Left cardiac atrium (tissue), 4 donors: ENCODE measurements at places on chromosomes 5 and 9.

- no peak for DNase-seq
Measured at GRCh38 chr9:113803811-113804589, 72.1 kb upstream of the ZNF618 start.

DNA sequence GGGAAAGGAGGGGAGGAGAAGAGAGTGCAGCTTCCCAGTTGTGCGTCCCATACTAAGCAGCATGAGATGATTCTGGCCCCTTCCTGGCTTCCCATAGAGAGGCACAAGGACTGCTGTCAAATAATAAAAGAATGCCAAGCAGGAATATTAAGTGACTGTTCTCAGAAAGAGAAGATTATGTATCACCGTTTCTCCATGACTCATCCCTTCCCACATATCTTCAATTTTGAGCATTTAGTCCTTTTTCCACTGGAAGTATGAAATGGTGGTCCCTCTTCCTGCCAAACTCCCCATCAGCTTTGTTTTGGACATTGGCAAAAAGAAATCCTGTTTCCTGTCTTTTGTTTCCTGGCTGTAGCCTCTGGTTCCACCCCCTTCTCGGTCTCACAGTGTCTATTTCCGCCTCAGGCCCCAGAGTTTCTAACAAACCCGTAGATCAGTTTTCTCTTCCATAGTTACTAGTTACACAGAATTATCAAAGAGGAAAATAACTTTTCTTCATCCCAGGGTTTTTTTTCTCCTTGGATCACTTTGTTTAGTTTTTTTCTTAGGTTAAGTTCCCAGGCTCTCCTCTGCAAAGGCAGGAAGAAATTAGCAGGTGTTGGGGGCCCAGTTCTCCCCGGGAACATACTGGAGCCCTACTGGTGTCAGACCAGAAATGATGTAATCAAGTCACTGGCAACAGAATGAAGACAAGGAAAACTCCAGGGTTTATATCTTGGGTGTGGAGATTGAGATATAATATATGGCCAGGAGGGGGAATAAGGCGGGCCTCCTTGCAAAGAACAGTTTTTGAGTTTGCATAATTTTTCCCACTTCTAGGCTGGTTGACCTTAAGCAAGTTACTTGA is 26.4 kb upstream of the ARHGAP26 start:
- DNase-seq: peak; percentile 53

DNA sequence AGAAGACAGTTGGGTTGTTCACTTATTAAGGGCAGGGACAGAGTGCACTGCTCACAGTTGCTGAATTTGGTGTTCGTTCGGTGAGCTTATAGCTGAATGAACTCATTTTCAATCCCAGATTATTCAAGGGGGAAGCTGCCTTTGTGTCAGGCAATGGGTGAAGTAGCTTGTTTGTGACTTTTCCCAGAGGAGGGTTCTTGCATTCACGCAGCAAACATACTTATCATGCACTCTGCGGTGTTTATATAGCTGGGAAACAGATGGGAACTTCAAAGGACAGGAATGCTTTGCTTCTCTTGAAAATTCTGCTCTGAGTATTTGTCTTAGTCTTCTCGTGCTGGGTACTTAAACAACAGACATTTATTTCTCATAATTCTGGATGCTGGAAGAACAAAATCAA is 64.7 kb upstream of the ABCA1 start:
- DNase-seq: no peak

DNA sequence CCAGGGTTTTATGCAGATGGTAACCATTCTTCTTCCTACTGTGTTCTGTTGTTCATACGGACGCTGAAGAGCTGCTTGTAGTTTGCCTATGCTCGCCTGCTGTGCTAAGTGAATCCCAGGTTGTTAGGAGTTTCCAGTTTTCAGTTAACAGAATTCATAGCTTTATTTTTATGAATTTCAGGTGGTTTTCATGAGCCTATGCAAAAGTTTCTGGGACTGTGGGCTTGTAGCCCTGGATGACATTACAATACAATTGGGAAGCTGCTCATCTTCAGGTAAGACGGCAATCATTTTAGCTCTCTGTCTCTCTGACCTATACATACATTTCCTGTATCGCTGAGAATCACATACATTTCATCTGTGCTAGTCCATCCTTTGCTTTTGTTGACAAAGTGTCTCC is 90.3 kb upstream of the SMC5 start:
- no peak for DNase-seq

DNA sequence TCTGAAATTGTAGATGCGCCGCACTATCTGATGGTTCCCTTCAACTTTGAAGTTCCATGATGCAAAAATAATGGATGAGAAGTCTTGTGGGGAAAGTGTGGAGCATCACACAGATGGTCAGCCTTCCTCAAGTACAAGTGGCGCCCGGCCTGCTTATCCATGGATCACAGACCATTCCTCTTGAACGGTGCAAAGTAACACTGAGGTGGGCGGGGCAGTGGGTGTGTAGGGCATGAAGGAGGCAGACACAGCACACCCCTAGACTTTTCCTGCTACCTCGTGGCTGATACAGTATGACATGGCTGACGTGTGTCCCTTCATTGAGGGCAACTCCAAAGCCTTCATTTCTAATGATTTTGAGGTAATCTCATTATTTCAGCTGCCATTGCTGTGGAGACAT is 2.5 kb upstream of the GNG10 start:
- DNase-seq: no peak

DNA sequence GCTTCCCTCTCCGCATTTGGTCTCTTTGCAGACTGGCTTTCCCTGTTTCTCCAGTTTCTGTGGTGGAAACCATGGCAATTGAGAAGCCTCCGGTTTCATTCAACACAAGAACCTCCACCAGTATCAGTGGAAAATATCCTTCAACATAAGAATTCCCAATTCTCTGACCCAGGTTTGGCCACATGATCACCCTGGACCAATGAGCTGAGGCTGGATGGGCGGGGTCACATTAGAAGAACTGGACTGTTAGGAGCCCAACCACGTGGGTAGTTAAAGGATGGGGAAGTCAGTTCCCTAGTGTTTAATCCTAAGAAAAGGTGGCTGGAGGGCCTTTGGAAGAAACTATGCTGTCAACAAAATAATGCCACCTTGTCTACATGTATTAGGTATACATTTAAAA is 336.3 kb downstream of the DMRT2 start:
- no peak for DNase-seq

- DNase-seq: no peak
Measured at GRCh38 chr5:111747337-111747736, 9.7 kb downstream of the NREP start.

- no peak for DNase-seq
Measured at GRCh38 chr9:9229269-9229668, 1383.5 kb downstream of the PTPRD start.

- DNase-seq: no peak
Measured at GRCh38 chr5:166961028-166961427, 1330.4 kb upstream of the WWC1 start.

- no peak for DNase-seq
Measured at GRCh38 chr5:68253624-68254585, 38.3 kb downstream of the PIK3R1 start.

DNA sequence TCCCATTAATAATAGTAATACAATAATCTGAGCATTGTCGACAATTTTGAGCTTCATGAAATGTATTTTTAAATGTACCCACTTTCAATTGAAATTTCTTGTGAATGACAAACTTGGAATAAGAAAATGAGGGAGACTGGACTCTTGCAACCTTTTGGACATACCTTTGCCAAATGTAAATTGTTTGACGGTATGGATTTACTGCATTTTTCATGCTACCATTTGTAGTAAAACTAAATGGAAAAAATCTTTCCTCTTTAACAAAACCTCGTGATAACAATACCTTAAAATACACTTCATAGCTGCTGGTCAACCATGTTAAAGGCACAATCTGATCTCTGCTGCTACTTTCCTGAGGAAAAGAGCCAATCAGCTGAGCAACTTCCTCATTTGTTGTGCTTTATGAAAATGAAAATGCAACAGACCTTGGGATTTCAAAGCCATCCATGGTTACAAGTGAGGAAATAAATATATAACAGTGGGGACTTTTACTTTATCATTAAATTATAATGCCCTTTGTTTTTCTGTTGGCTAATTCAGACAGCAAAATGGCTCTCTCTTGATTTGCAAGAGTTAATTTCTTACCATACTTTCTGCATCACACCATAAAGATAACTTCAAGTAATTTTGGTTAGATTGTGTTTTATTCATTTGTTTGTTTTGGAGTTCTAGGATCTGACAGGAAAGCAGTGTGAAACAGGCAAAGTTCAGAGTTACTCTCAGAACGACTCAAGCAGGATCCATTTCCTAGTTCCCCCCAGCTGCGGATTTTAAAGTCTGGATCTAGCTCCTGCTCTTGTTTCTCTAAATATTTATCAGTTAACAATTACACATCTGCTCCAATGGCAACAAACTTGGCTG is 1.1 kb downstream of the ALDH1A1 start:
- DNase-seq: no peak

- DNase-seq: no peak
Measured at GRCh38 chr9:121283856-121284732, 16.1 kb downstream of the GSN start.

GRCh38 chr9:34654323-34655051 is 2.5 kb downstream of the IL11RA start:
- peak; percentile 78 for DNase-seq

GRCh38 chr9:19174127-19174912 is 47.0 kb upstream of the PLIN2 start:
- peak; percentile 83 for DNase-seq

GRCh38 chr5:68405784-68406743 is 190.5 kb downstream of the PIK3R1 start:
- DNase-seq: no peak

DNA sequence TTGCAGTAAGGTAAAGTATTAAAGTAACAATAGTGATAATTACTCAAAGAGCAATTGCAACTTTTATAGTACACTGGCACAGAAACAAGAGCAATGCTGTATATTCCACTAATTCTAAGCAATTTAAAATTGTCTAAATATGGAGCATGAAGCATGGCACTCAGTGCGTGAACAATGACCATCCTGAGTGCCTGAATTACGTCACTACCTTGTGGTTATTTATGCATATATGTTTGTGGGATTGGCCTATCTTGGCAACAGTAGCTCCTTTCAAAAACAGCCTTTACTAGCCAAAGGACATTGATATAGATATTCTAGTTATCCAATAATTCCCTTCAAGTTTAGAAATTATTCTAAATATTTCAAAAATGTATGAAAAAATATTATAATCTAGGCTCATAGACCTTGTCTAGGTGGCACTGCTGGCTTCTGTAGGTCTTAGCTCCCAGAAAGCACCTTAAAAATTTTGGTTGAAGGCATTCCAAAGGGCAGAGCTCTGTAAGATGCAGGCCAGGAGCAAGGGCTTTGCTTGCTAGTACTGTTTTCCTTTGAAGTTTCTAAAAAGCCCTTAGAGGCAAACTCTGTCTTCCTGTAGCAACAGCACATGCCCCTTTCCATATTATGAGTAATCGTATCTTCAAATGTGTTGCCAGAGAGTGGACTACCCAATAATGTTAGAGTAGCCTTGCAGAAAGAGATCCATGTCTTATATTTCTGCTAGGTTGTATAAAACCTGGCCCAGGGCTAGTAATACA is 719.3 kb downstream of the NR2F1-AS1 start:
- no peak for DNase-seq

GRCh38 chr5:4191041-4191440 is 595.4 kb downstream of the IRX1 start:
- no peak for DNase-seq

- no peak for DNase-seq
Measured at GRCh38 chr5:121982146-121982892, 20.5 kb downstream of the SRFBP1 start.

- no peak for DNase-seq
Measured at GRCh38 chr9:34522091-34522887, 501 bp downstream of the ENHO start.

- DNase-seq: no peak
Measured at GRCh38 chr5:78778538-78778937, 130.0 kb upstream of the LHFPL2 start.

GRCh38 chr9:131393622-131394463 is at the start of gene PRRC2B:
Gene PRRC2B, plus strand, starts transcription at chr9:131394086. Its CDS starts 36,059 bp downstream, at chr9:131430145.
- DNase-seq: peak; percentile 89

DNA sequence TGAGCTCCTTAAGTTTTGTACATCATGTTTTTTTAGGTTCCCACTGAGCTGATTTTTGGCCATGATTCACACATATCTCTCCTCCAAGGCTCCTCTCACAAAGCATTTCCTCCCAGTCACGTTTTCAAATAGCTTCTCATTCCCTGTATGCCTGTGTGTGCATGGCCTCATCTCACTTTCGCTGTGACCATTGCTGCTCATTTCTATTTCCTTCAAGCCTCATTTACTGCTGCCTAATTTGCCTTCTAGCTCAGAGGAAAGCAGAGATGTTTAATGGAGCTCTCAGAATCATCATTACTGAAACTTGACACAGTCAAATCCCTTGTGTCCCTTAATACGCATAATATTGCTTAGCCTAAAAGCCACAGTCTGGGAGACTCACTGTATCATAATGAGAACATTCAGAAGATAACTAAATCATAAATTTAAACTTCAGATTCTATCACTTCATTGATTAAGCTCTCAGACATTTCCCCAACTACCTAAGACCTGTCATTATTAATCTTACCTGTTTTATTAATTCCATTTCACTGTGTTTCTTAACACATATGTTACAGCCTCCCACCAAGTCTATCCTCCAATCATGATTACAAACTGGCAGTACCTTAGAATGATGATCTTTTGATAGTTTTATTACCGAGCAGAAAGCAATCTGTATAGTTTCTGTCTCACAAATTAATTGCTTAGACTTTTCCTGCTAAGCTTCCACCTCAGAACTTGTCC is 278.3 kb upstream of the PTGER4 start:
- DNase-seq: no peak

DNA sequence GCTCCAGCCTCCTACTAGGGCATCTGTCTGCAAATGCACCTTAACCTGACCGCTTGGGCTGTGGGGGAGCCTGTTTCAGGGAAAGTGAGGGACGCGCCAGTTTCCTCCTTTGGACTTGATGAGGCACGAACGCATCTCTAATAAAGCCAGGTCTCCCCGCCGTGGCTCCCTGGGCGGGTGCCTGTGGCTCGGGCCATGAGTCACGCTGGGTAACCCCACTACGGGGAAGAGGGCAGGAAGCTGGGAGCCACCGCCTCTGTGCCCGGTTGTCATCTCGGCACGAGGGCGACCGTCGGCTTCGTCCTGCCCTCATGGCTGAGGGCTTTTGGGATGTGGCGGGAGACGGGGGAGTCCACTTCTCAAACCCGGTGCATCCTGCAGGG is 12.1 kb downstream of the NOTCH1 start:
- DNase-seq: peak; percentile 75

GRCh38 chr5:76638479-76638878 is 15.3 kb upstream of the F2RL2 start:
- DNase-seq: no peak

DNA sequence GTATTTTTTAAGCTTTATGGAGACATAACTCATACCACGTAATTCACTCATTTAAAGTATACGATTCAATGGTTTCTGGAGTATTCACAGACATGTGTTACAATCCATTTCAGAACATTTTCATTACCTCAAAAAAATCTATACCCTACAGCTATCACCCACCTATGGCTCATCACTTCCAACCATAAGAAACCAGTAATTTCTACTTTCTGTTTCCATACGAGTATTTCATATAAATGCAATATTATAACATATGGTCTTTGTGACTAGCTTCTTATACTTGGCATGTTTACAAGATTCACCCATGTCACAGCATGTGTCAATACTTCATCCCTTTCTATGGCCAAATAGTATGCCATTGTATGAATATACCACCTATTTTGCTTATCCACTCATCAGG is 18.8 kb downstream of the UBQLN1 start:
- no peak for DNase-seq
